Activated CD4-positive, alpha-beta T cell treated with anti-CD3 and anti-CD28 coated beads, Interleukin-2, amount 50 U/mL, for 48 hours (primary cell): ENCODE measurements at places on chromosomes 2 and 18.

DNA sequence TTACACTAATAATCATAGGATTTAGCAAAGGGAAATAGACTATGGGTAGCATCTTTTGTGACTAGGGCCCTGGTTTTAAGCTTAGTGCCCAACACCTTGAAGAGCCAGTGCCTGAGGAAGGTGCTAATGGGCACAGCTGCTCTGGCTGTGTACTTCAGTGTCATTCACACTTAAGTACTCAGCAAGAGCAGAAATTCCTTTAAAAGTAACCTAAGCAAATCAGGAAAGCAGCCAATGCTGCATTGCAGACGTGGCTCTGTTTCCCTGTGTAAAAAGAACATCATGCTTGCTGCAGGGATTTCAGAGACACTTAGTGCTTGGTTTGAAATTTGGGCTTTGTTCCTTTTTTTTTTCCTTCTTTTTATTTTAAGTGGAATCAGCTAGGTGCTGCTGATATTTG lies 505.4 kb downstream of the SUCLG1 start:
- no peak for DNase-seq

- no peak for DNase-seq
These were observed 11.7 kb downstream of the ZNF385B start for GRCh38 chr2:179849719-179850118.

- DNase-seq: no peak
These were observed 53.8 kb downstream of the PRKCE start for GRCh38 chr2:45705233-45705632.

- DNase-seq: no peak
These were observed 804.3 kb downstream of the RNF144A start for GRCh38 chr2:7721413-7721995.

DNA sequence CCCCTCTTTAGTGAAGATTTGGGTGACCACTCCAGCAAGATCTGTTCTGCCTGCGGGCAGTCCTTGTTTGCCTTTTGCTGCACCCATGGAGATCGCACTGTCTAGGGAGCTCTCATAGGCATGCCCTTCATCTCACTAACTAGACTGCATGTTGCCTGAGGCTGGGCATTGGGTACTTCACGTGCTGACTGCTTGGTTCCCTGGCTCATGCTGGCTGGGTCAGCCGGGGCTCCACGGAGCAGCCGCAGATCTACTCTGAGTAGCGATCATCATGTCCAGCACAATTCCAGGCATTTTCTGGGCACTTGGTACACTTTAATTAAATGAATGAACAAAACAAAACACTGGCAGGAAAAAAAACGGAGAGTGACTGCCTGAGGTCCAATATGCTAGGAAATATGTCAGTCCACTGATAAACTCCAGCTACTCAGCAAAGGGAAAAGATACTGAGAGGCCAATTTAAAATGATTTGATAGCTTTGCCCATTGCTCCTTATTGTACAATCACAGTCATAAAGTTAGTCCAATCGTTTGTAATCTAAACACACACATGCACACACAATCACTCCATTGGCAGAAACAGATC lies 220.3 kb downstream of the C1D start:
- no peak for DNase-seq

GRCh38 chr2:189933911-189934399 lies 128.6 kb downstream of the MSTN start:
- no peak for DNase-seq

DNA sequence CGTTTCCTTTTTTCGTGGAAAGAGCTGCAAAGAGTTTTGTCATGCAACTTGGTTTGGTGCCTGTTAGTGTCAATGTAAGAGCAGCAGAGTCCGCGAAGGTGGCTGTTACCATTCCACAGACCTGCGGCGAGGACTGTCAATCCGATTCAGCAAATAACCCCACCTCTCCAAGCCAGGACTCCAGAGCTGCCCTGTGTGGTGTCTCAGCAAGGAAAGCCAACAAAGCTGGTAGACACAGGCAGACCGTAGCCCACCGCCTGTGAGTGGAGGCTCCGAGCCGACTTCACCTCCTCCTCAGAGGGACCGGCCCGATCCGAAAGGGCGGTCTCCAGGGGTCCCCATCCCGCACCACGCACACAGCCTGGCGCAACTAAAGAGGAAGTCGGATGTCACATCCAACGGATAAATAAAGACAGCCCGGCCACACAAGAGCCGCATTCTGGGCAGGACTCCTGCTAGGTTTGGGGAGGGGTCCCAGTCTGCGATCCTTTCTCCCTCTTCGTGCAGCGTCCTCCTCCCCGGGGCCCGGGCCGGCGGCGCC lies 819 bp downstream of the ANKRD44 start:
- peak; percentile 56 for DNase-seq

GRCh38 chr2:101688261-101688660 lies 9.2 kb upstream of the MAP4K4 start:
- no peak for DNase-seq

DNA sequence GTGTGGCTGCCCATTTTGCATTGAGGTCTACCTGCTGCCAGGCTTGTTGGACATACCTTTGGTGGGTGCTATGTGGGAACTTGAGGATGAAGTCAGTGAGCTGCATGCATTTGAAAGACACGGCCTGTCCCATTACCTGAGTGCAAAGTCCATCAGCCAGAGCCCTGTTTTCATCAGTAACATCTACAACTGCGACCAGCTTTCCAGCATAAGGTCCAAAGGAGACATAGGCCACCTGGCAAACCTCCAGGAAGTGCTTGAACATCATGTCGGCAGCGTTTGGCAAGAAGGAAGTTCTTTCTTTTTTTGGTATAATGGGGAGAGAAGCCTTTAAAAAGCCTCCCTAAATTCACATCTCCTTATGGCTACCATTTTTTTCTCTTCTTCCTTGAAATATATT lies 143.1 kb downstream of the FAM161A start:
- no peak for DNase-seq

DNA sequence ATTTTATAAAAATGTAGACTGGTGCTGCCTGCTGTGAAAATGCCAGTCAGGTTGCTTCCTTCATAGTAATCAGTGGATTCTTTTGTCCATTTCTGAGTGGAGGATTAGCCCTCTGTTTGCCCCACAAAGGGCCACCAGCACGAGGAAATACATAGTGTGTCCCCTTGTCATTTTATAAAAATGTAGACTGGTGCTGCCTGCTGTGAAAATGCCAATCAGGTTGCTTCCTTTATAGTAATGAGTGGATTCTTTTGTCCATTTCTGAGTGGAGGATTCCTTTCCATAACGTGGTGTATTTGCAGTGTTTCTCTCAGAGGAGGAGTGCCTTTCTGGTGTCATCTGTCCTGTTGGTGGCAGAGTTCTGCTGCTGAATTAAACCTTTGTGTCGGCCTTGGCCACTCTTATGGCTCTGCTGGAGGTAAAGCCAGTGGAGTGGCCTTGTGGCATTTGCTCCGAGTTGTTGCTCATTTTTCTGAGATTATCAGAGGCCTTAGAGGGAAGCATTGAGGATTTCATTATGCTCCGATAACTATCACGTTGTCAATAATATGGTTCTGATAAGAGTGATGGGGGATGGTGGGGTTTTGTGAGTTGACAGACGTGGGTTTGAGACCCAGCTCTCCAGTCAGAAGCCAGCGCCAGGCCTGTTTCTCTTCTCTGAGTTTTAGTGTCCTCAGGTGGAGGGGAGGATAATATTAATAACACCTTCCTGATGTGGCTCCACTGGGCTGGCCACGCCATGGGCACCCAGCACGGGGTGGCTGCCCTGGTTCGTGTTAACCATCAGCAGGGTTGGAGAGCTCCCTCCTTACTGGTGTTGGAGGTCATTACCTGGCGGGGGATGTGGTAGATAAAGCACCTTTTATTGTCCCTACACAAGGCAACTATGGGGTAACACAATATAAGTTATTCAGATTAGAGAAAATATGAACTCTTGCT lies 96.6 kb downstream of the NEDD4L start:
- DNase-seq: no peak

DNA sequence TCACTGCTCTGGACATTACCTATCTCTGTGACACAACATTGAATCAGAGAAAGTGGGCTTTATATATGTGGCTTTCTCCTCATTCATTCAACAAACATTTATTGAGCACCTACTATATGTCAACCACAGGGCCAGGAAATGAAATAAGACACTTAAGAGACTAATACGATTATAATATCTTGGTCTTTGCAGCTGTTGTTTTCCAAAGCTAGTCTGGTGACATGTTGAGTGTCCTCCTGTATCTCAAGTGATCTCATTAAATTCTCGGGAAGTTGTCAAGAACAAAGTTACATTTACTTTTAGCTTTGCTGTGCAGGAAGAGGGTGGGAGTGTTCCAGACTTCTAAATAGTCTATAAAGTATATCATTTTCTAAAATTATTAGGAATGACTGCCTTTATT lies 164.6 kb upstream of the SP5 start:
- no peak for DNase-seq

DNA sequence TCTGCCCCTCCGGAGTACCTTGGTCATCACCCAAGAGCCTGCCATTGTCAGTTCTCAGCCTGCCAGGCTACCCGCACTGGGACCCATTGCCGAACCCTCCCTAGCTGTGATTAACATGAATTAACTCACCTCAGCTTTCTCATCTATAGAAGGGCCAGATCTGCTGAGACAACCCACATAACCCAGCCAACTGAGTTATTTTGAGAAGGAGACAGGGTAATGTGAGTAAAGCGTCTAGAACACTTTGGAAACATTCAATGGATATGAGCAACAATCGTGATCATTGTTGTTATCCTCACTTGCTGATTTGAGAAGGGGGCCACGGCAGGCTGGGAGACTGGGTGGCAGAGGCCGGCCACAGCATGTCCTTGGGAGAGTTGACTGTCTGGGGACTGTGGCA lies 196.8 kb downstream of the GLI2 start:
- DNase-seq: no peak

DNA sequence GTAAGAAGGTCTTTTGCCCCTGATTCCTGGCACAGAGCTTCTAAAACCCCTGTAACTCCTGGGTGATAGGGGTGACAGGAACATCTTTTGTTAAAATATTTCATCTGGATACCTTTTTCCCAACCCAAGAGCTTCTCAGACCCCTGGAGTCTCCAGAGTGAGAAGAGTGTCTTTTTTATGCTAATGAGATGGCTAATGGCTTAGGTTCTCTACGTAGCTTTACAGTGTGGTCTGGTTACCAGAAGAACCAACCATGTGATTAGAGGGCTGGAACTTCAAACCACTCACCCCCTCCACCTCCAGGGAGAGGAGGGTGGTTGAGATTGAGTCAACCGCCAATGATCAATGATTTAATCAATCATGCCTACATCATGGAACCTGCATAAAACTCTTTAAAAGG lies 16.2 kb upstream of the DCC start:
- DNase-seq: no peak
